ENCODE measurements at places on chromosomes 2 and 18.
A peak's percentile ranks its signal among the peaks of the same experiment; 100 is the strongest.

- DNase-seq, result no peak
Observed at GRCh38 chr2:134866498-134867099, 28.2 kb downstream of the ACMSD start.

GRCh38 chr2:136122661-136123060 lies 4.7 kb upstream of the CXCR4 start:
- DNase-seq, result no peak

GRCh38 chr2:75140288-75140687 lies 59.0 kb downstream of the TACR1 start:
- no peak for DNase-seq

- peak; percentile 24 for DNase-seq
Observed at GRCh38 chr2:9554921-9555296, 721 bp downstream of the ADAM17 start.

- no peak for DNase-seq
Observed at GRCh38 chr18:8526332-8526731, 82.9 kb upstream of the RAB12 start.

DNA sequence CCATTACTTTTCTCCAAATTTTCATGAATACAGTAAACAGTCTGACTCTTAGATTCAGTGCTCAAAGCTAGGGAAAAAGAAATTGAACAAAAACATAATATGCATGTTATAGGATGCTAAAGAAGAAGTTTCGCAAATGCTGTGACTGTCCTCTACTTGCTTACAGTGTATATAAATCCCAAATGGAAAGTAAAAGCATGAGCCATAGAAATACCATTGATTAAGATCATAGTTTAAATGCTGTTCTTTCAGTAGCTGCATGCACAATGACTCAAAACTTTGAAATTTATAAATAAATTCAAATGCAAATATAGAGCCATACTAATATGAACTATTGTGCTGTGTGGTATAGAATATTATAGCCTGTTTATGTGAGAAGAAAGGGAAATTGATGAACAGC lies 1113.9 kb upstream of the ACVR2A start:
- no peak for DNase-seq

GRCh38 chr2:73856214-73856613 lies 27.5 kb downstream of the STAMBP start:
- no peak for DNase-seq

GRCh38 chr2:100071335-100072043 lies 70.9 kb downstream of the AFF3 start:
- DNase-seq, result no peak

GRCh38 chr2:71948781-71949536 lies 198.7 kb downstream of the CYP26B1 start:
- DNase-seq, result no peak

DNA sequence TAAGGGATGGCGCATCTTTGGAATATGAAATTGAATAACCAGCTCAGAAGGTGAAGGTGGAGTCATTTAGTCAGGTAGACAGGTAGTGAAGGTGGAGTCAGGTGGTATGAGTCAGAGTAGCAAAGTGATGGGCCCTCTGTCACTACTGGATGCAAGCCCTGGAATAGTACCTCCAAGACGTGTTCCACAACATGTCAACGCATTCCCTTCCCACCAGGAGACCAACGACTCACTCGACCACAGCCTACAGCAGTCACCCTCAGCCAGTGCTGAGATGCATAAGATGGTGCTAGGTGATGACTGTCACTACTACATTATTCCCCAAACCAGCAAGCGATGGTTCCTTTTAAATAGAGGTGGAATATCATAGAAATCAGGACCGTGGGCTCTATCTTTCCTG lies 6.8 kb downstream of the CPLX4 start:
- DNase-seq, result no peak

- DNase-seq, result no peak
Observed at GRCh38 chr2:198004921-198005829, 200.8 kb downstream of the PLCL1 start.

- no peak for DNase-seq
Observed at GRCh38 chr2:221060376-221060775, 511.7 kb downstream of the EPHA4 start.

- DNase-seq, result no peak
Observed at GRCh38 chr18:55266981-55267380, 307.7 kb upstream of the CCDC68 start.

GRCh38 chr2:150586858-150587257 lies 99.4 kb upstream of the RND3 start:
- no peak for DNase-seq

- DNase-seq, result no peak
Observed at GRCh38 chr18:36045241-36045991, 21.9 kb downstream of the RPRD1A start.

- no peak for DNase-seq
Observed at GRCh38 chr2:152743002-152743401, 24.6 kb downstream of the ARL6IP6 start.

- DNase-seq, result no peak
Observed at GRCh38 chr18:58955738-58956137, 91.1 kb downstream of the ZNF532 start.

Data from stimulated activated CD4-positive, alpha-beta T cell treated with anti-CD3 and anti-CD28 coated beads, Interleukin-2, amount 100 ng/mL, for 48 hours (primary cell).